ENCODE measurements at places on chromosomes 3 and 15. TPM values are rescaled to one million over a fixed set of nuclear protein-coding genes. Genes with fewer than 3 reads are reported as not detected.

The ZNF621 gene
- 22.5 TPM for total RNA-seq

The HGD gene
- 0.98 TPM for total RNA-seq

The NR1I2 gene
- total RNA-seq: 0.35 TPM

The ADGRG7 gene
- total RNA-seq: not detected

The CCR8 gene
- 5.3 TPM for total RNA-seq

The SPINT1 gene
- 7.6 TPM for total RNA-seq

The KNG1 gene
- total RNA-seq: not detected

The HYAL3 gene
- 8.4 TPM for total RNA-seq

The FAM81A gene
- 0.97 TPM for total RNA-seq

The LSMEM2 gene
- total RNA-seq: not detected

The PSMD6 gene
- total RNA-seq: 136 TPM

The ATP13A5 gene
- total RNA-seq: not detected

DNA sequence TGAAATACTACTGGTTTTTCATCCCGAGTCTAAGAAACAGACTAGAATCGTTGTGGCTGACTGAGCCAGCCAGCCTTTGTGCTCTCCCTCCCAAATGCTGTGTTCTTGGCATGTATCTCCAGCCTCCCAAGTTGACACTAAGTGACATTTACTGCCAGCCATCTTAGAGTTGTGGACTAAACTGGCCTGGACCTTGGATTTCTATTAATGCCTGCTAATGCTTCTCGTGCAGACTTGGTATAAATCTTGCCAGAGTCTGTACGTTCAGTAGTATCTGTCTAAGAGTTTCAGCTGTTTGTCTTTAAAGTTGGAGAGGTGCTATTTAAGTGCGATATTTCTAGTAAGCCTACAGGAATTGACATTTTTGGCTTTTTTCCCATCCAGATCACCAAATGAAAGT is 166.6 kb upstream of the BHLHE40 start:
- no peaks in the 10 kb centered on the region for H3K4me1 ChIP-seq
- no peak for DNase-seq
- H3K4me3 ChIP-seq: no peak overlapping the region
- no peak overlapping the region for H3K27ac ChIP-seq
- no peaks in the 10 kb centered on the region for H3K27me3 ChIP-seq
- H3K36me3 ChIP-seq: peaks cover 7% of the 10 kb centered on the region

DNA sequence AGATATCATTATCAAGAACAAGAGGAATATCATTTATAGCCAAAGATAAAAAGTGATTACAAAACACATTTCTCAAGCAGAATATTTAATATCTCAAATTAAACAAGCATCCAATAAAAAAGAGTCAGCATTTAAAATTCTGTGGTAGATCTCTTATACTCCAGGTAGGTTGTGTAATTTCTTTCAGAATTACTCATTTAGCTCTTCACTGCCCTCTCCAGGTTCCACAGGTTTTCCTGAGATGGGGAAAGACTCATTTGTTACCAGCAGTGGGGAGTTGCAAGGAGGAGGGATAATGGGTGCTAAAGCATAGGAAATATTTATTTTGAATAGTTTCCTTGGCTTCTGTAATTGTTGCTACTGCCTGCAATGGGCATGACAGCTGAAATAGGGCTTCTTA is 83.1 kb upstream of the RASGRP1 start:
- H3K4me1 ChIP-seq: peaks cover 80% of the 10 kb centered on the region
- H3K4me3 ChIP-seq: no peak overlapping the region
- DNase-seq: no peak
- H3K27me3 ChIP-seq: no peaks in the 10 kb centered on the region
- no peaks in the 10 kb centered on the region for H3K36me3 ChIP-seq

- no peaks in the 10 kb centered on the region for H3K27me3 ChIP-seq
- H3K4me3 ChIP-seq: no peak overlapping the region
- no peaks in the 10 kb centered on the region for H3K4me1 ChIP-seq
- no peak for DNase-seq
- no peak overlapping the region for H3K27ac ChIP-seq
- no peaks in the 10 kb centered on the region for H3K36me3 ChIP-seq
Observed at GRCh38 chr3:153061938-153062528, 100.0 kb upstream of the RAP2B start.

DNA sequence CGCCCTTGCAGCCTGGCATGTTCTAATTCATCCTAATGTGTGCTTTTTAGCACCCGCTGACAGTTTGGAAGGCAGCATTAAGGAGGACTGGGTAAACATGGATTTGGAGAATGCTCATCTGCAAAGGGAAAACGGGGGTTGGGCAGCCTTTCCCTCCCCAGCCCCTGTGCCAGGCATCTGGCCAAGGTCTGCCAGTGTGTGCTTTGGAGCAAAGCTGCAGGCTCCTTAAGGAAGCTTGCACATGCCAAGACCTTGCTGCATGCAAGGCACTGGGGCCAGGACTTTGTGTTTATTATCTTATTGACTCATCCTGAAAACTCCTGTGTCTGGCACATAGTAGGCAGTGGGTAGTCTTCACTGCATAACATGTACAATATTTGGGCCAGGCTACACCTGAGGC is 20.1 kb downstream of the FAM3D start:
- no peaks in the 10 kb centered on the region for H3K4me1 ChIP-seq
- no peaks in the 10 kb centered on the region for H3K27me3 ChIP-seq
- no peak overlapping the region for H3K27ac ChIP-seq
- H3K4me3 ChIP-seq: no peak overlapping the region
- no peaks in the 10 kb centered on the region for H3K36me3 ChIP-seq

GRCh38 chr15:29925227-29926082 is 103.2 kb upstream of the TJP1 start:
- no peak for DNase-seq
- H3K27ac ChIP-seq: no peak overlapping the region
- H3K27me3 ChIP-seq: peaks cover 7% of the 10 kb centered on the region
- no peaks in the 10 kb centered on the region for H3K4me1 ChIP-seq
- H3K36me3 ChIP-seq: no peaks in the 10 kb centered on the region

DNA sequence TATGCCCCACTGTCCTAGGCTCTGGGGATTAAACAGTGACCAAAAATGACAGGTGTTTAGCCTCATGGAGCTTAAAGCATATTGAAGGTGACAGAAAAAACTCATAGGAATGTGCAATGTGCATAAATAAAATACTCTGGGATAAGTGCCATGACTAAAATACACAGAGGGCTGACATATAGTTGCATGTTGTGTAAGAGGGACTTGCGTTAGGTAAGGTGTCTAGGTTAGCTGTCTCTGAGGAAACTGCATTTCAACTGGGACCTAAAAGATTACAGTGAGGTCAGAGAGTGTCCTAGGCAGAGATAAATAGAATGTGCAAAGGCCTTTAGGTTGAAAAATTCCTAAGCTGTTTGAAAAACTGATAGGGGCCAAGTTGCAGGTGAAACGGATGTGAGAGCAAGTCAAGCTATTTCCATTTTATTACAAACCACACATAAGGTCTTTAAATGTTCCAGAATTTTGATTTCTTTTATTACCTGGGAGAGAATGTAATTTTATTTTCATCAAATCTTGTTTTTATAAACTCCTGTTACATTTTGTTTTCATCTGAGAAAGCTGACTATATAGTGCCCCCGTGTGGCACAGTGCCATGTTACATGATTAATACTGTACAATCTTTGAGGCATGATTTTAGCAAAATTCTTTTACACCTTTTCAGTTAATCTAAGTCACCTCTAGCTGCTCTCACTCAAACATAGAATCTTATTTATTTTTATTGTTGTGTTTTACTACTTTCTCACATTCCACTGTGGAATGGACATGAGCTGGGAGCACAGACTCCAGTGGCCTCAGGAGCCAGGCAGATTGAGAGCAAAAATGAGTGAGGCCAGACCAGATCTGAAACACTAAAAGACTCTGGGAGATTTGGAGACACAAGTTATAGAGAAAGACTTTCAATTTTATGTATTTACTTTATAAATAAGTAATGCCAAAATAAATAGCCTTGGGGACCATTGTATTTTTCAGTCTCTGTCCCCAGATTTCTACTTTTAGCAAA is 259.6 kb upstream of the ZNF717 start:
- H3K4me3 ChIP-seq: no peak overlapping the region
- no peak for DNase-seq
- H3K27ac ChIP-seq: no peak overlapping the region
- H3K4me1 ChIP-seq: no peaks in the 10 kb centered on the region
- H3K27me3 ChIP-seq: no peaks in the 10 kb centered on the region
- H3K36me3 ChIP-seq: no peaks in the 10 kb centered on the region

- H3K4me3 ChIP-seq: no peak overlapping the region
- H3K27me3 ChIP-seq: no peaks in the 10 kb centered on the region
- no peak for DNase-seq
- H3K27ac ChIP-seq: no peak overlapping the region
Observed at GRCh38 chr15:90037961-90038631, 37.0 kb downstream of the ZNF710 start.

GRCh38 chr15:91896341-91897055 is 43.0 kb downstream of the SLCO3A1 start:
- H3K4me3 ChIP-seq: no peak overlapping the region
- H3K36me3 ChIP-seq: no peaks in the 10 kb centered on the region
- no peak for DNase-seq
- H3K4me1 ChIP-seq: no peaks in the 10 kb centered on the region
- H3K27me3 ChIP-seq: no peaks in the 10 kb centered on the region

- H3K27ac ChIP-seq: no peak overlapping the region
- DNase-seq: no peak
- H3K36me3 ChIP-seq: no peaks in the 10 kb centered on the region
- H3K4me1 ChIP-seq: no peaks in the 10 kb centered on the region
Observed at GRCh38 chr3:171320750-171321558, 139.3 kb downstream of the TNIK start.

- no peak for DNase-seq
- no peaks in the 10 kb centered on the region for H3K27me3 ChIP-seq
- H3K4me1 ChIP-seq: no peaks in the 10 kb centered on the region
- H3K4me3 ChIP-seq: no peak within 1 kb of the TSS
Observed at GRCh38 chr3:119597548-119598288, at the start of gene PLA1A. Gene PLA1A (plus strand): TSS chr3:119597885. CDS start chr3:119597914, 29 bp downstream.

DNA sequence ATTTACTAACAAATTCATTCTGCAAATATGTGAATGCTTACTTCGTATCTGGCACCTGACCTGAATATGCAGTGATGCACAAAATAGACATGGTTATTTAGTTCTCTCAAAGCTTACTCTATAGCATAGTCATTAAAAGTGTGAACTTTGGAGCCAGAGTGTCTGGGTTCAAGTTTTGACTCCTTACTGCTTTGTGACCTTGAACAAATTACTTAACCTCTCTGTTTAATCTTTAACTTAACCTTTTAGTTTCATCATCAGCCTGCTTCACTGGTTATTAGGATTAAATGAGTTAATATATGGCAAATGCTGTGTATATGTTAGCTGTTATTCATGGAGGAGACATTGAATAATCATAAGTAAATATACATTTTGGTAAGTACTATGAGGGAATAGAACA is 12.1 kb upstream of the MGA start:
- no peaks in the 10 kb centered on the region for H3K4me1 ChIP-seq
- no peak for DNase-seq
- H3K36me3 ChIP-seq: no peaks in the 10 kb centered on the region
- H3K27ac ChIP-seq: no peak overlapping the region
- H3K4me3 ChIP-seq: no peak overlapping the region

GRCh38 chr15:100968050-100968966 is 49.2 kb downstream of the LRRK1 start:
- DNase-seq: no peak
- H3K4me1 ChIP-seq: no peaks in the 10 kb centered on the region
- no peak overlapping the region for H3K4me3 ChIP-seq
- H3K27me3 ChIP-seq: peaks cover 7% of the 10 kb centered on the region
- no peak overlapping the region for H3K27ac ChIP-seq

DNA sequence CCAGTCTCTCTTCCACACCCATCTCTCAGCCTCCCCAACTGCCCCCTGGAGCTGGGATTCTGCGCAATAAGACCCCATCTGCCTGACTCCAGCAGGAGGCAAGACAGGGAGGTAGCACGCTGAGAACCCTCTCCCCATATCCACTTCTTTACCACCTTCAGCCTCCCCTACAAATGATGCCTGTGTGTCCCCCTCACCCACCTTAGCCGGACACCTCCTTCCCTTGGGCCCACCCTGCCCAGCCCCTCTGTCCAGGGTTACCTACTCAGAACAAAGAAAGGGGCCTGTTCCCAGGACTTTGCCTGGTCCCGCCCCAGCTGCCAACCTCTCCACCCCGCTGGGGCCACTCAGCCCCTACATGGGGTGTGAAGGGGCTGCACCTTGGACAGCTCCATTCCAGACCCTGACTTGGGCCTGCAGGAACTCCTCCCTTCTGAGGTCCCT is 40.8 kb upstream of the ATP2B2 start:
- no peaks in the 10 kb centered on the region for H3K27me3 ChIP-seq
- no peaks in the 10 kb centered on the region for H3K4me1 ChIP-seq
- no peak for DNase-seq
- no peak overlapping the region for H3K27ac ChIP-seq

DNA sequence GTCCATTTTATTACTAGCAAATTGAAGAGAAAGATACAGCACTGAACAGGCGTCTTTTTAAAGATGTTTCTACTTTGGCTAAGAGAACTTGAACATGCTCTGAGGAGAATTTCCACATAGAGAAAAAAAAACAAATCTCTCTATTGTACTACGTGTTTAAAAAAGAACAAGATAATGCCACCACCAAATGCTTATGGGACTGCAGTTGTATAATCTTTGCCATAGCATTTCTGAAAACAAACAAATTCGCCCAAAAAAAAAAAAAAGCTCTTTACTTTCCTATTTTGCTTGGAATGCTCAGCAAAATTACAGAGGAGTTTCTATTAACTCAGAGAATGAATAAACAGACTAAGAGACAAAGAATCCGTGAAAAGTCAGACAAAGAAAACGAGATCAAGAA is 114.2 kb downstream of the CNTN3 start:
- no peaks in the 10 kb centered on the region for H3K36me3 ChIP-seq
- H3K4me3 ChIP-seq: no peak overlapping the region
- H3K27ac ChIP-seq: no peak overlapping the region
- H3K27me3 ChIP-seq: no peaks in the 10 kb centered on the region
- no peaks in the 10 kb centered on the region for H3K4me1 ChIP-seq
